Stimulated activated CD4-positive, alpha-beta T cell treated with anti-CD3 and anti-CD28 coated beads, Interleukin-1b, Interleukin-23, amount 100 ng/mL, for 4 hours (primary cell): ENCODE measurements at places on chromosomes 5 and 9.

DNA sequence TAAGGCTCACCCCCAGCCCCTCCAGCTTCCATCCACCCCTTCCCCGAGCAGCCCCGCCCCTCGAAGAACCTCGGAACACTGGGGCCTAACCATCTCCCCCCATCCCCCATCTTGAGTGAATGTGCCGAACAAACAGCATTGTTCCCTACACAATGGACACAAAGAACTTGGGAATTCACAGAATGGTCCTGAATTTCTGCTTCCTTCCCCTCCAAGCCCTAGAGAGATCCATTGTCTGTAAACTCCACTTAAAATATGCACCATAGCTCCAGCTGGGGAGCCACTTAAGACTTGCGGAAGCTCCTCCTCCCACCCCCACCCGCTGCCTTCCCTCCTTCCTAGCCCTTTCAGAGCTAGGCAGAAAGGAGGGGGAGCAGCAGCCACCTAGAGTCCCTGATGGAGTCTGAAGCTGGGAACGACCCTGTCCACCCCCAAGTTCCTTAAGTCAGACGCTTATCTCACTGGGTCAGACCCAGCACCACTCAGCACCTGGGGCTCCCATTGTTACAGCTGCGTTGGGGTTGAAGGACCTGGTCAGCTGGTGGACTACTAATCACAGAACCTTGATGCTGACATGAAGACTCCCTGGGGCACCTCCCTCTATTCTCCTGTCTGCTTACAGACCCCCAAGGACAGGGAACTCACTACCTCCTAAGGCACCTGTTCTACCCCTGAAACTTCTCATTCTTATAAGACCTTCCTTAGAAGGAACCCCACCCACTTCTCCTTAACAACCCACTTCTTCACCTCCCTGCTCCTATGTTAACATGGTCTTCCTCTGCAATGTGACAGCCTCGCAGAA is 61.4 kb downstream of the PCDH1 start:
- no peak for DNase-seq

- no peak for DNase-seq
These were observed 108.5 kb downstream of the MVB12B start for GRCh38 chr9:126435105-126435504.

DNA sequence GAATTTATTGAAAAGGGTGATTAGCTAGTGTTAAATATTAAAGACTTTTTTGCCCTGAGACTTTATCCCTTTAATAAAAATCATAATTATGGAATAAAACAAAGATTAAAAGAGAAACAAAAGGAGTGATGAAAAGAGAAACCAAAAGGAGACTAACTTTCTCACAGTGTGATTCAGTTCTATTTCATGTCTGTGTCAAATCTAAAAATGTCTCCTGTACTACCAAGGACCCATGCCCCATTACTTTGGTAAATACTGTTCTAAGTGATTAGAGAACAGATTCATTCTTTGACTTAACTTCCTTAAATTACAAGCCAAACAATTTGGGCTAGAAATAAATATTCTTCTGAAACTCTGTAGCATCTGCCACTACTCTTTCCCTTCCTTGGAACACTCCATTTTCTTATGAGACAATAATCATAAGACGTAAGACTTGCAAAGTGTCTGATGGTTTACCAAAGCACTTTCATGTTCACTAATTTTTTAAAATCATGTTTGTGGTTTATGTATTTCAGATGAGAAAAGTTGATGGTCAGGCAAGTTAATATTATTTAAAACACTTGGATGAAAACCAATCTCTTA is 319.0 kb downstream of the EBF1 start:
- DNase-seq = no peak

- DNase-seq = no peak
These were observed 13.3 kb upstream of the GNG10 start for GRCh38 chr9:111648066-111648465.
